ENCODE measurements at places on chromosomes 4 and X.
A peak's percentile ranks its signal among the peaks of the same experiment; 100 is the strongest.

GRCh38 chr4:156961196-156962057, 10.2 kb downstream of the PDGFC start:
- DNase-seq = no peak

DNA sequence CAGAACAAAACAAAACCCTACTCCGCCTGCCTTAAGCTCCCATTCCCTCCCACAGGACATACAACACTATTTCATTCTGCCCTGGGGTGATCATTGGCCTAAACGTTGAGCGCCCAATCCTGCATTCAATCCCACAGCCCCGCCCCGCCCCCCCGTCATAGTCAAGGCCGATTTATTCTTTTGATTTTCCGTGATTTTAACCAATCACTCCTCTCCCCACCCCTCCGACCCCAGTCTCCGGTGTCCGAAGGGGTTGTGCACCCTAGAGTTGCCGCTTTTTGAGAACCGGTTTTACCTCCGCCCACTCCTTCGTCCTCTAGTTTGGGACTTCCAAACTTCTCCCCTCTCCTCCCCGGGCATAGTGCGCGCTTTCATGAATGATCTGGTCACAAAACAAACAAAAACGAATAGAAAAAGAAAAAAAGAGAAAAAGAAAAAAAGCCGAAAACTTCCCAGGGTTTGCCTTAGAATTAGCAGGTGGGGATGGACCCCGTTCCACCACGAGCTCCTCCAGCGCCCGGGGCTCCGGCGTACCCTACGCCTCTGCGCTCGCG, 446 bp upstream of the UBE2A start:
- peak; percentile 60 for DNase-seq

- peak; percentile 82 for DNase-seq
Observed at GRCh38 chrX:40132751-40133150, 35.0 kb upstream of the BCOR start.

- no peak for DNase-seq
Observed at GRCh38 chr4:186260117-186260503, 5.9 kb upstream of the F11 start.

DNA sequence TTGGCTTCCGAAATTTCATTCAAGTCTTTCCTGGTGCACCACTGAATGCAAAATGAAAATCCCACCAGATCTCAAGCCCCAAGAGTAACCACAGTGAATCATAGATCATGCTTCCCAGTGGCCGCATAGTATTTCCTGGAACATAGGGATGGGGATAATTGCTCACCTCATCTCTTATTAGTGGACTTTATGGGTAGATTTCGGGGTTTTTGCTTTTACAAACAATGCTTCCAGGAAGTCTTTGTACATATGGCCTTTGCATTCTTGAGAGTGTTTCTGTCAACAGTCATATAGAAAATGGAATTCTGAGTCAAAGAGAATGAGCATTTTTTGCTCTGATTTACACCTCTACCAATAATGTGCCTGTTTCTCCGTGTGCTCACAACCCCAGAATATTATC, 53.4 kb downstream of the PPEF2 start:
- peak; percentile 84 for DNase-seq

DNA sequence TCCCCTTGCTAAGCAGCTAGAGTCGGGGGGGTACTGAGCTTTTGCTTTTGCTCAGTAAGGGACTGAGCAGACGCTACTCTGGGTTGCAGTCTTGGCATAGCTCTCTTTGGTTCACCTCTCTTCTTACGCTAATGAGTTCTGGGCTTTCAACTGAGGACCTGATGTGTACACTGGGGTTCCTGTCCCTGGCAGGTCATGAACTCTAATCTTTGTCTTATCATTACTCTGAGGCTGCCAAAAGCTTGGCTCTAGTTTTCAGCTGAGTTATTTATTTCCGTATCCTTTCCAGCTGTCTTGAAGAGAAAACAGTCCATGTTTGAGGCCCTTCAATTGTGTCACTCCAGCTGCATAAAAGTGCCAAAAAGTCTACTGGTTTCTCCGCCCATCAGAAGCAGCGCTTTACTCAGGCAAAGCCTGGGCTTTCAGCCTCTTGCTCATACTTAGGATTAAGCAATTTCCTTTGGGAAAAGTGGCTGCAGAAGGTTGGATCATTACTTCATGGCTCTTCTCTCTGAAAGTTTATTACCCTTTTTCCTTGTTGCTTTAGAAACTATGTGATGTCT, 121.0 kb upstream of the STOX2 start:
- peak; percentile 23 for DNase-seq

- DNase-seq = no peak
Observed at GRCh38 chr4:179823342-179823741, 2381.1 kb upstream of the AGA start.

GRCh38 chr4:101277671-101278070, 69.7 kb downstream of the PPP3CA start:
- DNase-seq = peak; percentile 80

- DNase-seq = no peak
Observed at GRCh38 chrX:18278449-18278848, 57.8 kb upstream of the BEND2 start.

- DNase-seq = peak; percentile 87
Observed at GRCh38 chr4:161714022-161714751, 449.6 kb downstream of the FSTL5 start.

DNA sequence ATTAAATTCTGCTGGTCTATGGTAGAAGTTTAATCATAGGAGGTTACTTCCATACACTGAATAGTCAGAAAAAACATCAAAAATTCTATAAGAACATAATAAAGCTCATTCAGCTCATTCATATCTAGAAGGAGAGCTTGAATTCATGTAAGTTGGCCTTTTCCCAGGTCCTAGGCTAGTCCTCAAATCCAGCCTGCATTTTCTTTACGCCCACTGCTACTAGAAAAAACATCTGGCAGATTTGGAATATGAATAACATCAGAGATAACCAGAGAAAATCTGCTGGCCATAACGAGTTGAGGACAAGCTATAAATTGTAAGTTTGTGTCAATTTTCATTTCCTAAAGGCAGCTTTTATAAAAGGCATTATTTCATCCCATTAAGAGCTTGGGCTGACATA, 95.5 kb downstream of the MXRA5 start:
- DNase-seq = no peak

DNA sequence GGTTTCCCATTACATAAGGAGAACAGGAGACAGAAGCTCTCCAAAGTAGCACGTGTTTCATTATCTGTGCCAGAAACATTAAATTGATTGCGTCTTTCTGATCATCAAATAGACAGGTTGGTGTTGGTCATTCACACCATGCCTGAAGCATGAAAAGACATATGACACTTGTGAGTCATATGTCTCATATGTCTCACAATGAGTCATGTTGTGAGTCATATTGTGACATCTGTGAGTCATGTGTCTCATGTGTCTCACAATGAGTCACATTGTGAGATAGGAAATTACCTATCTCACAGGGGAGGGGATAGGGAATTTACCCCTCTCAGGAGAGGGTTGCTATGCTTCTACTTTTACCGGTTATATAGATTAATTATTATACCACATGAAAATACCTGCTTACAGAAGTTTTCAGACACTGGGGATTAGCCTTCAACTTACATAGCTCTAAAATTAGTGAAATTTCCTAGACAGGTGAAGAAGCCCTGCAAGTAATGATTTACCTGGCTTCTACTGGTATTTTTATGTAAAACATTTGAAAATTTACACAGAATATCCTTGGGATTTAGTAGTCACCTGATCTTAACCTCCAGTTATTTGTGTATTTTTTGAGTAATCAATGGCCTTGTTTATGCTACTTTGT, 80.8 kb downstream of the NPFFR2 start:
- peak; percentile 86 for DNase-seq

- peak; percentile 57 for DNase-seq
Observed at GRCh38 chr4:165288639-165289422, 38.6 kb upstream of the MSMO1 start.

- no peak for DNase-seq
Observed at GRCh38 chrX:49209434-49210251, 9.7 kb upstream of the SYP start.

GRCh38 chr4:22515888-22516541, at the start of gene ADGRA3:
TSS of gene ADGRA3 (minus strand) at chr4:22516066. CDS start at chr4:22515784, 282 bp downstream.
- DNase-seq = peak; percentile 72

- DNase-seq = no peak
Observed at GRCh38 chr4:69536558-69536957, 40.9 kb upstream of the UGT2B4 start.

DNA sequence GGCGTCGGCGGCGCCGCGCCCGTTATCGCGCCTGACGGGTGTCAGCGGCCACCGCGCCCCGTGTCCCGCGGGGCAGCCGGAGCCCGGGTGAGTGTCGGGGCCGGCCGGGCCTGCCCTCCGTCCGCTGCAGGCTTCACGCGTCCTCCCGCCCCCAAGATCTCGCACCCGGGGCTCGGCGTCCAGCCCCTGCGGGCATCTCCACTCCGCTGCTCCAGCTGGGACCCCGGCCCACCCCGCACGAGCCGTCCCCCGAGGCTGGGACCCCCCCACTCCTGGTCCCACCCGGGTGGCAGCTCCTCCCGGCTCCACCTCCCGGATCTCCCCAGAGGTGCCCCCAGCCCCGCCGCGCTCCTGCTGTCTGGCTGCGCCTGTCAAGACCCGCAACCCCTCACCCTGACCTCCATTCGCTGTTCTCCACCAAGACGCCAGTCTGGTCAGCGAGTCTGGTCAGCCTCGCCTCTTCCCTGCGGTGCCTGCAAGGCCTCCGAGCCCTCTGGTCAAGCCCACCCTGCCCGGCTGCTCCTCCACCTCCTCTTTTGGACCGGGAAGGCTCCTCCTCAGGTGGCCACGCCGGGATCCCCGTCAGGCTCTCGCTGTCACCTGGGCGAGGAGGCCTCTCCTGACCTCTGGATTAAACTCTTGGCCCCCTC, 66.0 kb upstream of the NKX1-1 start:
- DNase-seq = no peak

- DNase-seq = peak; percentile 54
Observed at GRCh38 chr4:173212379-173212778, 43.8 kb downstream of the GALNT7 start.

DNA sequence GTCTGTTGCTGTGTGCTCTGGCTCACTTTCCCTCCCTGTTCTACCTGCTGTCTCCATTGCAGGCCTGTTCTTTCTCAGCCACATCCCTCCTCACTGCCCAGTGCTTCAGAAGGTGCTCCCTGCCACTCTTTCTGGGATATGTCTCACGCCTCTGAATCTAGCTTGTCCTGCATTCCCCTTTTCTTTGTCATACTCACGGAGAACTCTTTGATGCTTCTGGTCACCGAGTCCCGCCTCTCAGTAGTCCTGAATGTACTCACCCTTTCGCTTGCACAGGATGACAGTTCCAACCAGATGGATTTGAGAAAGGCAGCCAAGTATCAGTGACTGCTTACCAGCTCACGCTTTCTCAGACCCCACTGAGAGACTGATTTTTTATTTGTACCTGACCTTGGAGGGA, 65.2 kb upstream of the TLR2 start:
- DNase-seq = no peak

DNA sequence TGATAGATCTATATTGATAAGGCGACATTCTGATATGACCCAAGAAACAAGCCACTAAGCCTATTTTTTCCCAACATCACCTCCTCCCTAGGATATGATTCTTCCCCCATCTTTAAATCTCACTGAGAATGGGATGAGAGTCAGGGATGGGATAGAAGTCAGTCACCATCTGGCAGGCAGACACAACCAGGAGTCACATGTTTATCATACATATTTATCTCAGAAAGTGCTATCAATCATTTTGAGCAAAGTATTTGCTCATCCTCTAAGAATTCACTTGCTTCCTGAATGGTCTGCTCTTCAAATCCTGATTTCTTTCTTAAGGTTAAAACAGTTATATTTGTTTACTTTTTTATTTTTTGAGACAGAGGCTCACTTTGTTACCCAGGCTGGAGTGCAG, 20.3 kb downstream of the DNAAF6 start:
- DNase-seq = peak; percentile 0

- no peak for DNase-seq
Observed at GRCh38 chr4:24656906-24657305, 72.6 kb upstream of the DHX15 start.

- DNase-seq = peak; percentile 50
Observed at GRCh38 chrX:41923978-41924683, 777 bp upstream of the CASK start.

GRCh38 chr4:70138751-70139150, 15.3 kb upstream of the PRR27 start:
- no peak for DNase-seq

DNA sequence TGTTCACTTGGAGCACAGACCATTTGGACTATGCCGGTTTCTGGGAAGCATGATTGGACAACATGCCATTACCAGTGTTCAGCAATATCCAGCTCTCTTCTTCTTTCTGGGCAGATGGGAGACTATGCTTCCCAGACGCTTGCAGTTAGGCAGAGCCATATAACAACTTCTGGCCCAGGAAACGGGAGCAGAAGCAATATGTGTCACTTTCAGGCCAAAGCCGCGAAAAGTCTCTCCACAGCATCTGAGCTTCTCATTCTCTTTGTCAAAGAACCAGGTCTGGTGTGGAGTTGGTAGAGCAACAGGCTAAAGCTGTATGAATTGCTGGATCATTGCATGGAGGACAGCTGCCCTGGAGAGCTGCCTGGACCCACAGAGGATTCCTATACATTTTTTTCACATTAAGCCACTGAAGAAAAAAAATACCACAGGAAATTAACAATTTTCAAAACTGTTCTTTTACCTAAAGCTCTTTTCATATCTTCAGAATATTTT, 131.4 kb upstream of the FRG1 start:
- DNase-seq = no peak

GRCh38 chr4:113452152-113452551, 309.4 kb downstream of the CAMK2D start:
- DNase-seq = no peak

DNA sequence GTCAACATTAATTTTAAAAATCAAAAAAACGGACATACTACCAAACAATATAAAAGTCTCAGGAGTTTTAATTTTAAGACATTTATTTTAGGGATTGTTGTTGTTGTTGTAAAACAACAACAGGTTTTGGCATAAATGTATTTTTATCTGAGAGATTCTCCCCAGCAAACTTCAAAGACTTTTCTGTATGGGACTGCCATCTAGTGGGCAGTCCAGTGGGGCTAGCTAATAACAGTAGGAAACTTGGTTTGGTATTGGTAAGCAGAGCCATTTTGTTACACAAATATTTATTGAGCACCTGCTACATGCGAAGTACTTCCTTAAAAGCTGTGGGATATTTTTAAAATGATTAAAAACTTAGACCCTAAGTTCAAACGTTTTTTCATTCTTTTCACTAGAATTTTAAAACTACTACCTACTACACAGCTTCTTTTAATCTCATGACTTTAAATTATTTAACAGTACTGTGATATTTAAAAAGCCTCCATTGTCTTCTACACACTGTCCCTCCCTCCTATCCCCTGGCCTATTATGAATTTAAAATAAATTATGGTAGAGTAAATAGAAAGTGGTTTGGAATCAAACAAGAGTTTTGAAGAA, 1028.4 kb upstream of the INTU start:
- DNase-seq = peak; percentile 61

Data from ELR (cell line).